Muscle of leg (tissue), 16 donors: ENCODE measurements at places on chromosomes 11 and 22. TPM values are rescaled to one million over a fixed set of nuclear protein-coding genes. Genes with fewer than 3 reads are reported as not detected.

- H3K27me3 ChIP-seq, result peaks cover 3% of the 10 kb centered on the region
- no peak overlapping the region for H3K4me3 ChIP-seq
- peaks cover 72% of the 10 kb centered on the region for H3K4me1 ChIP-seq
- H3K27ac ChIP-seq, result no peak overlapping the region
- no peak for DNase-seq
- H3K36me3 ChIP-seq, result peaks cover 37% of the 10 kb centered on the region
Measured at GRCh38 chr22:23837911-23838680, 710 bp downstream of the DERL3 start.

- H3K4me3 ChIP-seq, result no peak overlapping the region
- no peak overlapping the region for H3K27ac ChIP-seq
- no peaks in the 10 kb centered on the region for H3K4me1 ChIP-seq
- no peaks in the 10 kb centered on the region for H3K27me3 ChIP-seq
Measured at GRCh38 chr11:123072332-123072761, 10.4 kb upstream of the HSPA8 start.

The RPS6KA4 gene
- 14.1 TPM for total RNA-seq

- no peak for DNase-seq
- no peak overlapping the region for H3K27ac ChIP-seq
- no peaks in the 10 kb centered on the region for H3K36me3 ChIP-seq
- no peaks in the 10 kb centered on the region for H3K4me1 ChIP-seq
- H3K27me3 ChIP-seq, result no peaks in the 10 kb centered on the region
Measured at GRCh38 chr11:121513807-121514206, 61.0 kb upstream of the SORL1-AS1 start.

The MPPED1 gene
- total RNA-seq, result 0.89 TPM
